ENCODE measurements at places on chromosomes 1 and 21.

- DNase-seq = no peak
Observed at GRCh38 chr1:234658138-234658537, 48.2 kb upstream of the IRF2BP2 start.

DNA sequence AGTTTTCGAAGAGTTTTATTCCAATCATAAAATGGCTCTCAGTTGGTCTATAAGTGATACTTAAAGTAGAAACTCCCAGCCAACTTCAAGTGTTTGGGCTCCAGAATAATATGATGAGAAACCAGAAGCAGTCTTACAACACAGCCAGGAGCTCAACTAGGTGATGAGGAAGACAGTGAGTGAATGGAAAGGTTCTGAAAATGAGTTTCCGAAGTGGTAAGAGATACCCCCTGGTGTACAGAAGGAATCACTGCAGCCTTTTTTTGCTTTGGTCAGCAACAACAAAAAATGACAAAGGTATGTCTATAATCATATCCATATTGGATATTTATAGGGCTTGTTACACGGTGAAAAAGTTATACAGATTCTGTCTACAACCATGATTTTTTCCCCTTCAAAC, 16.5 kb downstream of the KRTAP19-1 start:
- no peak for DNase-seq

DNA sequence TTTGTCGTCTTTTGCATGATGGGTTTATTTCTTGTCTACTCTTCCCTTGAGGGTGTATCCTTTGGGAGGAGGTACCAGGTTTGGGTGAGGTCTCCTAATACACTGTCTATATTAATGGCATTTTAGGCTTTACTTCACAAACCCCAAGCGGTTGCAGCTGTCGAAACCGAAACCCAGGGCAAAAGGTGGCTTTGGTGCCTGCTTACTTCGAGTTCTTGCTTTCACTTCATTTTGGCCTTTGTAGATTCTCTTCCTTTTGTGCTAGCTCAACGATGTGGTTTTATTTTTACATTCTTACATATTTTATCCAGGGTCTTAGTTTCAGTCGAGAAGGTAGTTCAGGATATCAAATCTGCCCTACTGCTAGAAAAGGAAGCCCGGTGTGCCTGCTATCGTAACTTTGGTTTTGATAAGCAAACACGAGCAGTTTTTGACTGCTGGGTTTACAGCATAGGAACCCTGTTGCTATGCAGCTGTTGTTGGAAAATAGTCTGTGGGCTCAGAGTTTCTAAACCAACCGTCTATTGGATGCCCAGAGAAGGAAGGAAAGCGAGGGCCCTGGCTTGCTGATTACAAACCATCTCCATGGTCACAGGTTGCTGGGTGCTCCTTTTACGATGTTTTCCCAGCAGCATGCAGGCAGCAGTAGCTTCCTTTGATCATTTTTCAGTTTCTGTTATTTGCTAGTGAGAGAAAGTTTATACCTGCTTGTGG, 9.8 kb upstream of the TSPAN2 start:
- peak; percentile 45 for DNase-seq

DNA sequence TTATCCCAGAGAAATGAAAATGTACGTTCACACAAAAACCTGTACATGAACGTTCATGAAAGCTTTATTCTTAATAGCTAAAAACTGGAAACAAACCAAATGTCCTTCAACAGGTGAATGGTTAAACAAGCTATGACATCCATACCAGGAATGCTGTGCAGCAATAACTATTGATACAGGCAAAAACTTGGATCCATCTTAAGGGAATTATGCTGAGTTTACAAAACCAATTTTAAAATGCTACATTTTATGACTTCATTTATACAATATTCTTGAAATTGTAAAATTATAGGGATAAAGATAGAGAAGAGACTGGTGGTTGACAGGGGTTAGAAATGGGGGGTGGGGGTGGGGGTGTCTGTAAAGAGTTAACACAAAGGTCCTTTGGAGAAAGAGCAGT, 280.3 kb downstream of the TGFB2 start:
- no peak for DNase-seq

DNA sequence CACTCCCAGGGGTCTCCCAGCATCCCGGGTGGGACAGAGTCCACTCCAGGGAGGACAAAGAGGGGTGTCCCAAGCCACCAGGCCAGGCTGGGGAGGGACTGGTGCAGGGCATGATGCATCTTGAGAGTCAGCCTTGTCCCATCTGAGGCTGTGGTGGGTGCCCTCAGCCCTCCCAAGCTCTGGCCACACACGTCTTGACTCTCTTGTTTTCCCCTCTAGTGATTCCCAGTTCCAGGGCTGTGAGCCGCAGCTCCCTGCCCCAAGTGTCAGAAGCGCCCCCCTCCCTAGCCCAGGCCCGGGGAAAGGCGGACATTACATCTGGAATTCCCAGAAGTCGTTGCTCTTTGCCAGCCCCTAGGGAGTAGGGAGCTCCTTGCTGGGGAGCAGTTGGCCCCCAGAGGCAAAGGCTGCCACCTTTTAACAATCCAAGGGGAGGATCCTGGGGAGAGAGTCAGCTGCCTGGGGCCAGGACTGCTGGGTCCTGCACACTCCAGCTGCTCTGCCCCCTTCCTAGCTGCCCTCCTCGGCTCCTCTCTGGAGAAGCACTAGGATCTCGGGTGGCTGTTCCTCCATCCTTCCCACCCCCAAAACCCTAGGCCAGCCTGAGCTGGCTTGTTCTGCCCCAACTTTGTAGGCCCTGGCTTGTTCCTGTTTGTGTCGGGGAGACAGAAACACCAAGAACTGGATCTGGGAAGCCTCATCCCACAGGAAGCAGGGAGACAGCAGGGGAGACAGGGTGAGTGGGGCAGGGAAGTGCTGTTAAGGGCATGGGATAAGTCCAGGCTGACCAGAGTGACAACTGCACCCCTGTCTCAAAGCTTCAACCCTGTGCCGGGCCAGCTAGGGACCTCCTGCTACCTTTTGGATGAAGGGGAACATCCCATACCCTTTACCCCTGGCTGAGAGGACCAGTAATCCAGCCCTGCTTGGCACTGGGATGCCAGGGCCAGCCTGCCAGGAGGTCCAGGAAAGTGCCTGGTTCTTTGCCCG, 3.2 kb upstream of the PTPN7 start:
- DNase-seq = no peak

GRCh38 chr1:61604261-61604660, 120.7 kb downstream of the TM2D1 start:
- DNase-seq = no peak

DNA sequence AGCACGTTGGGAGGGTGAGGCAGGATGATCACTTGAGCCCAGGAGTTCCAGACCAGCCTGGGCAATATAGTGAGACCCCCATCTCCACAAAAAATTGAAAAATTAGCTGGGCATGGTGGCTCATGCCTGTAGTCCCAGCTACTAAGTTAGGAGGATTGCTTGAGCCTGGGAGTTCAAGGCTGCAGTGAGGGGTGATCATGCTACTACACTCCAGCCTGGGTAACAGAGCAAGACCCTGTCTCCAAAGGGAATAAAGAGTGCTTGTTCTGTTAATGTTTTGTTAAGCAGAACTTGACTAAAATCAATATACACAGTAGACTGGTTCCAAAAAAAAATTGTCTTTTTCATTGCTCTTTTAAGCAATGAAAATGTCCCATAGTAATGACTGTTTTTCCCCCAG, 146.4 kb downstream of the SYT2 start:
- no peak for DNase-seq

DNA sequence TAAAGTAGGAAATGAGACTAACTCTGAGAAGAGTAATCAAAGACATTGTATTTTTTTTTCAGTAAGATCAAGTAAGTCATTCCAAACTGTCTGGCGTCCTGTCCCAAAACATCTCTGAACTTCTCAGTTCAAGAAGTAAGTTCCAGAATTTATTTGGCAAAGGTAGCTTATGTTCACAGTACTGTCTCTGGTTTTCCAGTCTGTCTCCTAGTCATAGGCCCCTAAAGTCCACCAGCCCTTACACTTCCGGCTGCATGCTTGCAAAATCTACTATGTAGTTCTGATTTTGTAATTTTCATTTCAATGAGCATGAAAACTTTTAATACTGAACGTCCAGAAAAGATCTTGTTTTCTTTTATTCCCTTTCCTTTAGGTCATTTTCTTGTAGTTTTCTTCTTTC, 61.4 kb upstream of the S1PR1 start:
- no peak for DNase-seq

Data from stimulated activated naive B cell treated with anti-CD40 and anti-IgM and Interleukin-4, amounts not matched to agents 10 μg/mL and 1 μg/mL and 100 μg/mL, for 72 hours (primary cell).